Activated CD4-positive, alpha-beta T cell treated with anti-CD3 and anti-CD28 coated beads for 36 hours (primary cell): ENCODE measurements at places on chromosomes 1 and 21. TPM values are rescaled to one million over a fixed set of nuclear protein-coding genes. Genes with fewer than 3 reads are reported as not detected.
A peak's percentile ranks its signal among the peaks of the same experiment; 100 is the strongest.

ETV3L gene
- not detected for total RNA-seq

TDRKH gene
- 18.4 TPM for total RNA-seq

CRNN gene
- not detected for total RNA-seq

CCDC27 gene
- not detected for total RNA-seq

DNA sequence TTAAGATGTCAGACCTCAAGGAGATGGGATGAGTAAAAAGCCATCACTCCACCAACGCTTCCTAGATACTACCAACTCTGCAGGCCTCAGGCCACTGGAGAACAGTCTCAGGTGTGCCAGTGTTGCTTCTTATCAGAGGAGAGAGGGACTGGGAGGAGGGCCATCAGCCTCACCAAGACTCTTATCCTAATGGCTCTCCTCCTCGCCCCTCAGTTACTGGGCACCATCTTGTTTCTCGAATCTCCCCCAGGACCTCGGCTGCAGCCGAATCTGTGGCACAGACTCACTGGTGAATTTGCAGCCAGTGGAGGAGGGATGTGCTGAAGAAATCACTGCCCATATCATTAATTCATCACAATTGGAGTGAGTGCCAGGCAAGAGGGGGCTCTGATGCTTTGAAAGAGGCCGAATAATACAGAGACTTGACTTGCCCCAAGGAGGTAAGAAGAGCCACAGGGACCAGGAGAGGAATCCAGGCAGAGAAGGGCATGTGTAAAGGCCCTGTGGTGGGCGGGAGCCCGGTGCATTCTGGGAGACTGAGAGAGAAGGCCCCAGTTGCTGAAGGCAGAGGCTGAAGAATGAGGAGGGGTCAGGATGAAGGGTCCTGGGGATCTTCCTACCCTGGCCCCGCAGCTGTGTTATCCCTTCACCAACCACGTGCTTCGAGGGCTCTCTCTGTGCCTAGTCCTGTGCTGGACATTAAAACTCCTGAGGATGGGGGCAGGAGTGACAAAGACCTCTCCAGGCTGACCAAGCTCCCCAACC lies 129.8 kb downstream of the PTPRU start:
- peaks cover 8% of the 10 kb centered on the region for H3K27me3 ChIP-seq
- no peak overlapping the region for H3K4me3 ChIP-seq
- no peak overlapping the region for H3K27ac ChIP-seq
- no peak for DNase-seq
- H3K36me3 ChIP-seq, result no peaks in the 10 kb centered on the region

DENND1B gene
- 9.6 TPM for total RNA-seq

CYP4B1 gene
- total RNA-seq, result not detected

HAO2 gene
- total RNA-seq, result not detected

GRCh38 chr21:34129039-34129891 lies 55.9 kb downstream of the MRPS6 start:
- H3K27ac ChIP-seq, result peak overlapping the region; percentile 94
- H3K4me1 ChIP-seq, result peaks cover 89% of the 10 kb centered on the region
- peak overlapping the region; percentile 60 for H3K4me3 ChIP-seq

DNA sequence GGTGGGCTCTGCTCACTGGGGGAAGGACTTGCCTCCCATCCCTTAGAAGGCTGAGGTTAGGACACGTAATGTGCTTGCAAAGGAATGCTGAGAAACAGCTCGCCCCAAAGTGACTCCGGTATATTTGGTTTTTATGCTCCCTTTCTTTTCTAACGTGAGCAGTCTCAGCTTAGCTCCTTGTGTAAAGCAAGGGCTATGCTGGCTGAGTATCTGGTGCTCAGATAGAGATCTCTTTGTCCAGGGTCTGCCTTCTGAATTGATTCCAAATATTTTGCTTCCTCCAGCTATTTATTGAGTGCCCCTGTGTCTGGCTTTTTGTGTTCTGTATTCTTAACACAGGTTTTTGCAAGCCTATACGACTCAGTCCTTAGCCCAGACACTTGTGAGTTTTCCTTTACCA lies 94.5 kb upstream of the ARTN start:
- no peaks in the 10 kb centered on the region for H3K27me3 ChIP-seq
- peaks cover 31% of the 10 kb centered on the region for H3K4me1 ChIP-seq
- no peak for DNase-seq
- H3K27ac ChIP-seq, result no peak overlapping the region

GRCh38 chr21:36913247-36914169 lies 53.0 kb downstream of the HLCS start:
- peaks cover 40% of the 10 kb centered on the region for H3K4me1 ChIP-seq
- no peak for DNase-seq
- H3K36me3 ChIP-seq, result peaks cover 4% of the 10 kb centered on the region
- no peaks in the 10 kb centered on the region for H3K27me3 ChIP-seq

DNA sequence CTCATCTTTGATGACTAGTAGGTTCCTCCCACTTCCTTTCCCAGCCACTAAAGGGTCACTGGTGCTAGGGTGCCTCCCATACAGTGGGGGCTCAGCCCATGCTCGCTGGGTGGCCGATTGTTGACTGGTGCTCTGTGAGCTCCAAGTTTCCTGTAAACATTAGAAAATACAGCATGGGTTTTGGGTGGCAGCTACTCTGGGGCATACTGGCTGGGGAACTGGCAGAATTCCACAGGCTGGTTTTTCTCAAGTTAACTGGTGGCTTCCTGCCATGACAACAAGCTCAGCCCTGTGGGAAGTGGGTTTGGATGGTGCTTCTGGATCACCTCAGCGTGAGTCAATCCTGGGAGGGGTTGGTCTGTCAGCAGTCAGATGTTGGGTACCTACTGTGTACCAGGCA lies 28.7 kb upstream of the CRNN start:
- H3K4me3 ChIP-seq, result no peak overlapping the region
- no peak overlapping the region for H3K27ac ChIP-seq
- DNase-seq, result no peak
- H3K27me3 ChIP-seq, result peaks cover 8% of the 10 kb centered on the region
- H3K36me3 ChIP-seq, result no peaks in the 10 kb centered on the region

DNA sequence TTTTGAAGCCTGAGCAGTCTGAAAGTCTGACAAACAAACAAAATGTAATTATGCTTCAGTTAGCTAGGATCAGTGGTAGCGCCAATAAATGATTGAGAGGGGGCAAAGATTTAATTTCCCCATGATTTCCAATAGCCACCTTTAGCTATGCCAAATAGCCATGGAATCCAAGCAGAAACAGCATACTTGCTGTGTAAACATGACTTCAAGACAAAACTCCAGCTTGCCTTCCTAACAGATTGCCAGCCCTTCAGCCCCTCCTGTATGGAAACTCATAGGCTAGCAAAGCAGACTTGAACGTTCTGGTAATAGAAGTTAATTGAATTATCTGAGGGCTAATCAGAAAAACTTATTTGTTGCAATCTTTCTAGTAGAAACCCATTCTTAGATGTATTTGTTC lies 25.6 kb upstream of the SLC30A1 start:
- peaks cover 7% of the 10 kb centered on the region for H3K4me1 ChIP-seq
- DNase-seq, result no peak
- no peak overlapping the region for H3K27ac ChIP-seq
- no peaks in the 10 kb centered on the region for H3K36me3 ChIP-seq

OR10J1 gene
- total RNA-seq, result not detected

DNA sequence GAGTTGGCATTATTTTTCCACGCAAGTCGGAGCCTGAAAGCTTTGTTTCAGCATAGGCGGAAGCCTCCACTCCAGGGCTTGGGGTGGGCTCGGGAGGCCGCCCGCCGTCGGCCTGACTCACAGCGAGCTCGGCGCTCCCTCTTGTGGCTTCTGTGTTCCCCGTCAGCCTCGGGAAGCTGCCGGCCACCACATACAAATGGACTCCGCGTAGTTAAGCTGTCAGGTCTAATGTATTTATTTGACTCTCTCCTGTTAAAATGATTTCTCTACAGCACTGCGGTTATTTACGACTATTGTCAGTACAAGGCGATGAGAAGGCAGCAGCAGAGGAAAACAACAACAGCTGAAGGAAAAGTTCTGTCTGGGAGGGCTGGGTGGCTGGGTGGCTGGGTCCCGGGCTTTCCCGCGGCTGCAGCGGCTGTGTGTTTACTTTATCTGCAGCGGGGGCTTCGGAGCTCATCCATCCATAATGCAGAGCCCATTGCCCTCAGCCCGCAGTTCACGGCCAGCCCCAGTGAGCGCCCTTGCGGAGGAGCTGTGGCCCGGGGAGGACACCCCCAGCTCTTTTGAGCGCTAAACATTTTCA lies 375.7 kb upstream of the CAMK1G start:
- peaks cover 39% of the 10 kb centered on the region for H3K27me3 ChIP-seq
- DNase-seq, result peak; percentile 58
- no peak overlapping the region for H3K4me3 ChIP-seq
